Right lobe of liver (tissue), 6 donors: ENCODE measurements at places on chromosomes 1 and 21. TPM values are rescaled to one million over a fixed set of nuclear protein-coding genes. Genes with fewer than 3 reads are reported as not detected.

GRCh38 chr1:19648689-19649088 lies 4.6 kb downstream of the NBL1 start:
- no peak for DNase-seq
- H3K4me3 ChIP-seq, result no peak overlapping the region
- no peaks in the 10 kb centered on the region for H3K27me3 ChIP-seq

DNA sequence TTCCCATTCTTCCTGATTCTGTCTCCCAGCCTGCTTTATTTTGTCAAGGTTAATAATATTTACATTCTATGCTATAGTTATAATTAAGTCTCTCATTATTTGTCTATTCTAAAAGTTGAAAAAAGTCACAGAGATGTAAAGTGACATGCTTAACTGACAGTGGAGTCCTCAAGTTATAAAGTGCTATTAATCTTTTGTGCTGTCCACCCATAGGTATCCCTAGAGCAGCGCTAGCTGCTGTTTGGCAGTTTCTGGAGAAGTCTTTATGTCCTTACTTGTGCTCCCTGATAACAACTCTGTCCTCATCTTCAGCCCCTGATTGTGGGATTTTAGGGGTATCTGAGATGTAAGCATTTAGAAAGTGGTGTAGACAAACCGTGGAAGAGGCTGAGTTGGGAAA lies 13.1 kb downstream of the BACH1 start:
- H3K4me1 ChIP-seq, result no peaks in the 10 kb centered on the region
- H3K27ac ChIP-seq, result no peak overlapping the region
- no peak overlapping the region for H3K4me3 ChIP-seq
- H3K36me3 ChIP-seq, result no peaks in the 10 kb centered on the region
- no peak for DNase-seq

- H3K27ac ChIP-seq, result no peak overlapping the region
- H3K4me3 ChIP-seq, result no peak overlapping the region
- no peaks in the 10 kb centered on the region for H3K36me3 ChIP-seq
- no peak for DNase-seq
- no peaks in the 10 kb centered on the region for H3K4me1 ChIP-seq
These were observed 2.5 kb downstream of the TRAF3IP3 start for GRCh38 chr1:209758400-209758799.

DNA sequence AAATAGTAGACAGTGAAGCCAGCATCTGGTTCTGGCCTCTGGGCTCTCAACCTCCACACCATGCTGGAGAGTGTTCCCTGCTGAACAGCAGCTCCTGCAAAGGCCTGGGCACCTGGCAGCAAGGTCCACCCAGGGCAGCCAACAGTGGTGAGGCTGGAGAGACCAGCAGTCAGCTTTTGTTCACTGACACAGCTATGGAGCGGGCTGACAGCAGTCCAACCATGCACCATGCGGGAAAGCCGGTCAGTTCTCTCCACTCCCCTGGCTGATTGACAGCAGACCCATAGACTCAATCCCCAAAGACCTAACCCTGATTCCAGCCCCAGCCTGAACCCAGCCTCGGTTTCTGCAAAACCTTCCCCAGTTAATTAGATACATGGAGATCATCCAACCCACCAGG lies 49.0 kb downstream of the KLHDC7A start:
- no peak overlapping the region for H3K27ac ChIP-seq
- no peaks in the 10 kb centered on the region for H3K4me1 ChIP-seq
- H3K36me3 ChIP-seq, result no peaks in the 10 kb centered on the region

- no peaks in the 10 kb centered on the region for H3K27me3 ChIP-seq
- H3K4me1 ChIP-seq, result no peaks in the 10 kb centered on the region
- no peak overlapping the region for H3K27ac ChIP-seq
- DNase-seq, result no peak
- H3K36me3 ChIP-seq, result peaks cover 9% of the 10 kb centered on the region
These were observed 1.1 kb upstream of the MARCKSL1 start for GRCh38 chr1:32336963-32337675.

- no peak overlapping the region for H3K27ac ChIP-seq
- no peaks in the 10 kb centered on the region for H3K36me3 ChIP-seq
- no peak overlapping the region for H3K4me3 ChIP-seq
- H3K4me1 ChIP-seq, result no peaks in the 10 kb centered on the region
These were observed 80.9 kb downstream of the IER5 start for GRCh38 chr1:181169281-181169865.

GRCh38 chr1:2816786-2817185 lies 15.3 kb upstream of the TTC34 start:
- no peaks in the 10 kb centered on the region for H3K36me3 ChIP-seq
- no peaks in the 10 kb centered on the region for H3K4me1 ChIP-seq
- peak; percentile 7 for DNase-seq
- no peak overlapping the region for H3K4me3 ChIP-seq
- H3K27me3 ChIP-seq, result no peaks in the 10 kb centered on the region

- H3K27me3 ChIP-seq, result no peaks in the 10 kb centered on the region
- H3K4me1 ChIP-seq, result no peaks in the 10 kb centered on the region
- H3K4me3 ChIP-seq, result no peak overlapping the region
These were observed 19.2 kb downstream of the FAM89A start for GRCh38 chr1:231020816-231021215.

- H3K27ac ChIP-seq, result no peak overlapping the region
- H3K4me1 ChIP-seq, result no peaks in the 10 kb centered on the region
- no peak overlapping the region for H3K4me3 ChIP-seq
- H3K27me3 ChIP-seq, result peaks cover 8% of the 10 kb centered on the region
- no peak for DNase-seq
- no peaks in the 10 kb centered on the region for H3K36me3 ChIP-seq
These were observed 76.0 kb upstream of the OLIG2 start for GRCh38 chr21:32949701-32950100.

DNA sequence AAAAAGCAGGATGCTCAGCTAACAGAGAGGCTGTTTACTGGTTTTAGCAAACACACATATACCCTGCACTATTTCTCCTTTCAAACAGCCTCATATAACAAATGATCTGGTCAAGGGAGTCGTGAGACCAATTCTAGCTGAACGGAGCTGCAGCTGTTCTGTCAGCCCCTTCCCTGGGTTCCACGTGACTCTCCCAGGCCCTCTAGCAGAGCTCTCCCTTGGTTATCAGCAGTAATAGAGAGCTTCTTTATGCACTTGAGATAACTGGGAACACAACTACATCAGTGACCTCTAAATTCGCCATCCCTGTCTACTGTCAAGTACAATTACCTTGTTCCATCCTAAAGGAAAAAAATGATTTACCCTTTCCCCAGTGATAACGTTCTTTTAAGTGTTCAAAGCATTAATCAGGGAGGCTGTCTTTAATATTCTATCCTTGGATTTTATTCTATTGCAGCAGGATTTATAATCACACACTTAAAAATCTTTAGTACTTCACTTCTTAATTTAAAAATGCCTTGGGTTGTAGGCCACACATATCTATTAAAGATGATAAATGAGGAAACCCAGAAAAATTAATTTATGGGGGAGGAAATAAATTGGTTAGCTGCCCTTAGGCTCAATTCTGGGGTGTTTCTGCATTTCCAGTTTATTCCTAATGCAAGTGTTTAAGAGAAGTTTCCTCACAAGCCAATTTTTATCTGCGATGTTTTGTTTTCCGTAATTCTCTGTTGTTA lies 28.2 kb downstream of the PTGER3 start:
- no peaks in the 10 kb centered on the region for H3K27me3 ChIP-seq
- H3K36me3 ChIP-seq, result no peaks in the 10 kb centered on the region
- no peak overlapping the region for H3K4me3 ChIP-seq
- H3K4me1 ChIP-seq, result no peaks in the 10 kb centered on the region
- H3K27ac ChIP-seq, result no peak overlapping the region

- peaks cover 20% of the 10 kb centered on the region for H3K36me3 ChIP-seq
- DNase-seq, result no peak
- H3K27ac ChIP-seq, result no peak overlapping the region
- H3K4me3 ChIP-seq, result no peak overlapping the region
- H3K4me1 ChIP-seq, result no peaks in the 10 kb centered on the region
- H3K27me3 ChIP-seq, result no peaks in the 10 kb centered on the region
These were observed 16.9 kb downstream of the MTFR1L start for GRCh38 chr1:25836695-25837094.

GRCh38 chr1:103561643-103562395 lies 9.6 kb upstream of the AMY2B start:
- DNase-seq, result no peak
- H3K27me3 ChIP-seq, result no peaks in the 10 kb centered on the region
- H3K4me3 ChIP-seq, result no peak overlapping the region
- H3K4me1 ChIP-seq, result no peaks in the 10 kb centered on the region
- H3K27ac ChIP-seq, result peak overlapping the region; percentile 95

GRCh38 chr1:44460107-44460882 lies 55.2 kb downstream of the RNF220 start:
- H3K4me1 ChIP-seq, result no peaks in the 10 kb centered on the region
- H3K27ac ChIP-seq, result no peak overlapping the region
- H3K4me3 ChIP-seq, result no peak overlapping the region

DNA sequence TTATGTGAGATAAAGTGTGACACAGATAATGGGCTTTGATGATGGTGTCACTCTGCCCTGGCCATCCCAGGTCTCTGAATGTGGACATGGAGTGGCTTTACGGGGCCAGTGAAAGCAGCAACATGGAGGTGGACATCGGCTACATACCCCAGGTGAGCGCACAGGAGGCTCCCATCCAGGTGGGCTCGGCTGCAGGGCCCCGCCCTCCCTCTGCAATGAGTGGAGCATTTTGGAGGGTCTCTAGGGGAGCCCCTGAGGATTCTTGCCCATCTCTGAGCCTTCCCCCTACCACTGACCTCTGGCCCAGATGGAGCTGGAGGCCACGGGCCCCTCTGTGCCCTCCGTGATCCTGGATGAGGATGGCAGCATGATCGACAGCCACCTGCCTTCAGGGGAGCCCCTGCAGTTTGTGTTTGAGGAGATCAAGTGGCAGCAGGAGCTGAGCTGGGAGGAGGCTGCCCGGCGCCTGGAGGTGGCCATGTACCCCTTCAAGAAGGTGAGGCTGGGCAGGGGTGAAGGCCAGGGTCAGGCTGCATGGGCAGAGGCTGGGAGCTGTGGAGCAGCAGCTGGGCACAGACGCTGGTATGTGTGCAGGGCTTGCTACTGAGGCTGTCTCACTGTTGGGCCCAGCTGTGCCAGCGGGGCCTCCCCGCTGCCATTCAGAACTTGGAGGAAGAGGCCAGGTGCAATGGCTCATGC lies 8.2 kb upstream of the MTFR1L start:
- no peaks in the 10 kb centered on the region for H3K27me3 ChIP-seq
- no peak for DNase-seq
- no peaks in the 10 kb centered on the region for H3K36me3 ChIP-seq
- H3K4me1 ChIP-seq, result no peaks in the 10 kb centered on the region

- no peak overlapping the region for H3K27ac ChIP-seq
- no peaks in the 10 kb centered on the region for H3K4me1 ChIP-seq
- DNase-seq, result no peak
- H3K4me3 ChIP-seq, result no peak overlapping the region
- no peaks in the 10 kb centered on the region for H3K27me3 ChIP-seq
These were observed 4.5 kb downstream of the ETV3L start for GRCh38 chr1:157095091-157095490.

DNA sequence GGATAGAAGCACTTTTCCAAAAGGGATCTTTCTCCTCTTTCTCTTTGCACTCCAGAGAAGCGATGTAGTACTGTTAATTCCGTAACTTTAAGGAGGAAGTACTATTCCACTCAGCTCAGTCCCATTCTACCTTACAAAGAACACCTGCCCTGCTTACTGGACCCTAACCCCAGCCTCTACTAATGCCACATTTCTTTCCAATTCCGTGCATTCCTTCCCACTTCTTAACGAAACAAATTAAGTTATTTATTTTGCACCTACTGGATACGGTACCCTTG lies 511 bp downstream of the NDC1 start:
- no peak for DNase-seq
- H3K4me1 ChIP-seq, result no peaks in the 10 kb centered on the region
- H3K36me3 ChIP-seq, result no peaks in the 10 kb centered on the region
- H3K4me3 ChIP-seq, result peak overlapping the region; percentile 74
- H3K27ac ChIP-seq, result peak overlapping the region; percentile 96
- H3K27me3 ChIP-seq, result no peaks in the 10 kb centered on the region

- H3K36me3 ChIP-seq, result no peaks in the 10 kb centered on the region
- no peak overlapping the region for H3K4me3 ChIP-seq
- no peaks in the 10 kb centered on the region for H3K27me3 ChIP-seq
- H3K27ac ChIP-seq, result no peak overlapping the region
- no peaks in the 10 kb centered on the region for H3K4me1 ChIP-seq
- no peak for DNase-seq
These were observed 86.7 kb downstream of the PTPN14 start for GRCh38 chr1:214464445-214465287.

DNA sequence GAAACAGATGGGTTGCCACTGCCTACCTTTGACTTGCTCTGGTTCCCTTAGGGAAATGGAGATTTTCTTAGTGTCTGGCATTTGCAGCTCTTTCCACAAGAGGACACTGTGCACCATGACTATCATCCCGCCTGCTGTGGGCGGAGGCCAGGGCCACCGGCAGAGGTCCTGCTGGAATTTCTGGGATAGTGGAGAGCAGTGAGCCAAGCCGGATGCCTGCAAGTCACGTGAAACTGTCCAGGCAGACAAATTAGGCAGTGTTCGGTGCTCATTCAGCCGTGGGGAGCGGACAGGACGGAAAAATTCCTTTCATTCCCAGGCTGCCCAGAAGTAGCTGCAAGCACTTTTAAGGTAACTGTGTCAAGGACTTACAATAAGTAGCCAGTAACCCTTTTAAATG lies 43.4 kb downstream of the IGSF5 start:
- no peak overlapping the region for H3K27ac ChIP-seq
- H3K4me1 ChIP-seq, result no peaks in the 10 kb centered on the region
- peak; percentile 80 for DNase-seq
- no peaks in the 10 kb centered on the region for H3K36me3 ChIP-seq

- H3K27ac ChIP-seq, result no peak overlapping the region
- H3K4me1 ChIP-seq, result no peaks in the 10 kb centered on the region
- H3K36me3 ChIP-seq, result no peaks in the 10 kb centered on the region
- H3K4me3 ChIP-seq, result no peak overlapping the region
- no peaks in the 10 kb centered on the region for H3K27me3 ChIP-seq
These were observed 244.8 kb downstream of the RPS6KC1 start for GRCh38 chr1:213295860-213296259.

DNA sequence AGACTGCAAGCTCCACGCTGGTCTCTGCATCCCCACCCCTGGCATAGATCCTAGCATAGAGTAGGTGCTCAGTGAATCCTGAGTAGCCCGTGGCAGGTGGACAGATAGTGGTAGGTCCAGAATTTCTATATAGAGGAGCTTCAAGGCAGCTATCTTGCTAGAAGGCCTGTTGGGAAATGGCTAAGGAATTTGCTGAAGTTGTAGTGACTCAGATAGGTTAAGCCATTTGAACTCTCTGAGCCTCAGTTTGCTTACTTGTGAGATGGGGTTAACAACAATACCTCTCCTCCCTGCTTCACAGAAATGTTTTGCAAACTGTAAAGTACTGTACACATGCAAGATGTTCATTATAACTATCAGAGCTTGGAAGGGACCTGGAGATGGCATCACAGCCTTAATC lies 23.4 kb upstream of the EPHB2 start:
- H3K27ac ChIP-seq, result no peak overlapping the region
- no peak overlapping the region for H3K4me3 ChIP-seq
- no peaks in the 10 kb centered on the region for H3K36me3 ChIP-seq
- H3K4me1 ChIP-seq, result no peaks in the 10 kb centered on the region
- no peaks in the 10 kb centered on the region for H3K27me3 ChIP-seq

The ZNF683 gene
- total RNA-seq, result not detected

The PIGR gene
- 126 TPM for total RNA-seq

The KCNK2 gene
- total RNA-seq, result 0.31 TPM

The SMG7 gene
- total RNA-seq, result 25.1 TPM

The NTRK1 gene
- not detected for total RNA-seq

The RNF19B gene
- total RNA-seq, result 11.8 TPM

The FAM72C gene
- not detected for total RNA-seq

The KIF26B gene
- total RNA-seq, result 0.37 TPM
